ENCODE measurements at places on chromosomes 11 and 22.

DNA sequence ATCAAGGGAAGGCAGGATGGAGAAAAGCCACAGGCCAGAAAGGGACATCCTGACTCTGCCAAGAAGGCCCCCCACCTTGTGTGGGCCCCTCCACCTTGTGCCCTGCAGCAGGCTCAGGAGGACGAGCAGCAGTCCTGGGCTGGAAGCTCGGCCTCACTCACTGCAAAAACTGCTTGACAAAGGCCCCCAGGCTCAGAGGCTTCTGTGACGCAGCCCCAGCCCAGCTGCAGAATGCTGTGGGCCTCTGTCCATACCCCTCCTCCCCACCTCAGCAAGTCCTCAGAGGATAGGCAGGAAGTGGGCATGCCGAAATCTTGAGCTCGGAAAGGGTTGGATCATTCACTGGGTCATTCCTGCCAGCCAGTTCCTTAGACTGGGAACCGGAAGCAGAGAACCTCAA, 61.9 kb downstream of the NRXN2 start:
- DNase-seq = no peak

DNA sequence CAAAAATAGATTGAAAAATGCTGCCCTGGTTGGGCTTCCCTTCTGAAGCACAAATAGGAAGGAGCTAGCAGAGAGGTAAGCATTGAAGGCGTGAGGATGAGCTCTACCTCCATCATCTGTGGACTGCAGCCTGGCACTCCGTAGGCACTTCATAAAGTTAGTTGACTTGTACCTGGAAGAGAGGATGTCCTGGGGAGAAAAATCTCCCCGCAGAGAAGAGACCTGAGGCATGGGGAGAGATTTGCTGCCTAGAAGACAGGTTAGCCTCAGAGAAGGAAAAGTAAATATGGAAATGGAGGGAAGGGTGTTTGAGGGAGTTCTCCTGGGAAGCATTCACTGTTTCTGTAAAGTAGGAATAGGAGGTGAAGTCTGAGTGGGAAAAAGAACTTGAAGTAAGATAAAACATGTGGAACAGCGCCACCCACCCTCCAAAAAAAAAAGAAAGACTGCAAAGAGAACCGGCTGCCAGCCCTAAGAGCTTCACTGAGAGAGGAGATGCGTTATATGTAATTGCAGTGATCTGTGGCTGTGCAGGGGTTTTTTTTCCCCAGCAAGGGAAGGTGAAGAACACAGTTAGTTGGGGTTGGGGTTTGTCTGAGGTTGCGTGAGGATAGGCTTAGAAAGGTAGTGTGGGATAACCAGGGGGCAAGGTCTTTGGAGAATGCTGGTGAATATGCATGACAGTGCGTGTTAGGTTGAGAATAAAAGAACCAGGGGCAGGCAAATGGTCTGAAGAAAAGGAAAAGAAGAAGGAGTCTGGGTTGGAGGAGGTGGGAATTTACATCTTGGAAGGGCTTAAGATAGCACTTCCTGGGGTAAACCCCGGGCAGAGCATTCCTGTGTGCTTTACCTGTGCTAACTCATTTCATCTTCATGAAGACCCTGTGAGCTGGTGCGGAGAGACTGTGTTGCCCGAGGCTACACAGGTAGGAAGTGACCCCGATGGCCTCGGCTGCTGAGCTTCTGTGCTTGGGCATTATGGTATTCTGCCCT, 16.0 kb downstream of the TNRC6B start:
- DNase-seq = no peak

DNA sequence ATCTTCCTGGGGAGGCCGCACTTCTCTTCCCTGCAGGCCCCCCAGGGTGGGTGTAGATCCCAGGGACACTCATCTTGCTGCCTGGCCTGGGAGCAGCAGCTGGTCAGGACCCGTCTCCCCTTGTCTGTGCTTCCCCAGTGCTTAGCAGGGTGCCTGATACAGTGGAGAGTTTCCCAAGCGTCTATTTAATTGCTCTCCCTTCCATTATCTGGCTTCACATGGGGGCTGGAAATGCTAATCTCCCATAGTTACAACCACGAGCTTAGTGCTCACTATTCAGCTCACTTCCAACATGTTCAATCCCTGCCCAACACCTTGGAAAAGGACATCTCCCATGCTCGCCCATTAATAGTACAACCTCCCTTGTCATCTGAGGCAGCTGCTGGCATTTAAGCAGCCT, 100.5 kb downstream of the DSCAML1 start:
- DNase-seq = no peak

DNA sequence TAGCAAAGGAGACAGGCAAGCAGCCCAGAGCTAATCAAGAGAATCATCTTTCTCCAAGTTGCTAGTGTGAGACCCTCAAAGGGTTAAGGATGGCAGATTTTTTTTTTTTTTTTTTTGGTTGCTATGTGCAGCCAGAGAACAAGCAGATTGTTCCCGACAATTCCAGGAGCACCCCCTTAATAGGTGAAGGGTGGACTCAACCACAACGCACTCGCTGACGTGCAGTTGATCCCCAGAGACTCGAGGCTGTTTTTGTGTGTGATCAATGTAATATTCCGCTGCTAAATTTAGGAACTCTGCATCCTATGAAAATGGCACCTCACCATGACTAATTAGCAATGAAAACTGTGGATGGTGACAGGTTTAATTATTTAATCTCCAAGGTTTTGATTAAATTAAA, 789.0 kb downstream of the KCNA4 start:
- no peak for DNase-seq

DNA sequence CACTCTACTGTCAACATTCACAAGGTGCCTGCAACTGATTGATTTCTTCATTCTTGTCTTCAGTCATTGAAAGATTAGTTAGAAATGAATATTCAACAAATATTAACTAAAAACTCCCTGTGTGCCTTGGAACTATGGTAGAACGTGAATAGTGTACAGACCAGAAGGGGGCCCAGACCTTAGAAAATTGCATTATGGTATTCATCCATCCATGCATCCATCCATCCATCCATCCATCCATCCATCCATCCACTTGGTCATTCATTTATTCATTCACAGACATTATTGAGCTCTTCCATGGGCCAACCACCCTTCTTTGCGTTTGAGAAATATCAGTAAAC, 10.2 kb upstream of the ACCSL start:
- DNase-seq = no peak
